Stimulated activated CD8-positive, alpha-beta memory T cell treated with anti-CD3 and anti-CD28 coated beads, Interleukin-4, amount 100 ng/mL, for 1 hour (primary cell): ENCODE measurements at places on chromosomes 2 and 18.

- DNase-seq = no peak
Observed at GRCh38 chr2:35548171-35548570, 807.4 kb upstream of the CRIM1 start.

DNA sequence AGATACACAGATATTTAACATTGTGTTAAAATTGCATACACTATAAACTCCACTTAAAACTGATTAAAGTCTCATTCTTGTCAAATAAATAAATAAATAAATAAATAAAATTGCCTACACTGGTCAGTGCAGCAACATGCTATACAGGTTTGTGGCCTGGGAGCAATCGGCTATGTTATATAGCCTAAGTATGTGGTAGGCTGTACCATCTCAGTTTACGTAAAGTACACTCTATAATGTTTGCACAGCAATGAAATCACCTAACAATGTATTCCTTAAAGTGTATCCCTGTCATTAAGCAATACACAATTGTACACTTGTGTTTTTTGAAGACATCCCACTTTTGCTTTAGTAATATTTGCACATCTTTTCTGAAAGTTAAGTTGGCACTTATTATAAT lies 337.7 kb upstream of the SETBP1 start:
- no peak for DNase-seq

DNA sequence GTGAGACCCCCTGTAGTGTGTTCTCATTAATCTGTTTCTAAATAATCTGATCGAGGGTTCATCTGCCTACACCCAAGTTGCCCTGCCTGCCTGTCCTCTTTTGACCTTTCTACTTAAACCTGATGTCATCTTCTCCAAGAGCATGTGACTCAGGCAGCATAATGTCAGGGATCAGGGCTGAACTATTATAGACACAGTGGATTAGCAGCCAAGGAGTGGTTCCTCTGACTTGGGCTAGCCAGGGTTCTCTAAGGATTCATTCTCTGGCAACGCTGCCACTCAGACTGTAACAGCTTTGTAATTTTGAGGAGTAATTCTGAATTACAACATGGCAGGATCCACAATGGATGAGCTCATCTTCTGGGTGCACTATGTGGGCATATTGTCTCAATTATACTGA lies 124.0 kb downstream of the MDH1 start:
- DNase-seq = no peak

DNA sequence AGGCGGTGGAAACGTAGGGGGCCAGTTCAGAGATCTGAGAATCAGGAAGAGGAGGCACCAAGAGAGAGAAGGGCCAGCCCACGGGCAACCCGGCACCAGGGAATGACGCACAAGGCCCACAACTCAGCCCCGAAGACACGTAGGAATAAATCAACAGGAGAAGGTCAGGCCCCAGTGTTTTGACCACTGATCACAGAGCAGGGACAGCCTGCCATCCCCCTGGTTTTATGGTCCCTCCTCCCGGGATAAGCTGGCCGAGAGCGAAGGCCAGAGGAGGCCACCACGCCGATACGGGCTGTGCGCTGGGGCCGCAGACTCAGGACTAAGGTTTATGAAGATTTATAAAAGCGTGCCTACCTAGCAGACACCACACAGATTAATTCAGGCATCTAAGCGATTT lies 341.4 kb downstream of the ZNF516 start:
- no peak for DNase-seq

DNA sequence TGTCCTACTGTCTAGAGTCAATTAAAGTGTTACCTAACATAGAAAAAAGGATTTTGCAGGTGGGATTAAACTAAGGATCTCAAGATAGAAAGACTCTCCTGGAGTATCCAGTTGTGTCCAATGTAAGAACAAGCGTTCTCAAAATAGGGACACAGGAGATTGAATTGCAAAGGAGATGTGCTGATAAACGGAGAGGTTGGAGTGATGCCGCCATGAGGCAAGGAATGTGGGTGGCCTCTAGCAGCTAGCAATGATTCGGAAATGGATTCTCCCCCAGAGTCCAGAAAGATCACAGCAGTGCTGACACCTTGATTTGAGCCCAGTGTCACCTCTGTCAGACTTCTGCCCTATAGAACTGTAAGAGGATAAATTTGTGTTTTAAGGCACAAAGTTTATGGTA lies 24.1 kb upstream of the IL1RN start:
- no peak for DNase-seq

DNA sequence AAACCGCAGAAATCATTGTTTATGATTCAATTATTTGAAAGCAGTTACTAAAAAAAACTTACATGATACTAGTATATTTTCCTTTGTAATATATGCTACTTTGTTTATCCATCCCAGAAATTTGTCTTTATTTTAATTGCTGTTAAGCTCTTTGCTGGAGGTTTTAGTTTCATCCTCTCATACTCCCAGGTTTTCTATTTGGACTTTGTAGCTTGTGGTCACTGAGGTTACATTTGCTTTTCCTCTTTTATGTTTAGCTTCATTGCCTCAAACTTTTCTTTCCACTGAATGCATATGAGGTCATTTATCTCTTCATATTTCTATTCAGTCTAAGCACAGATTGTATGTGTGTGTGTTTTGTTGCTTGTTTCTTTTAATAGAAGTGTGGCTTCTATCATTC lies 89.9 kb downstream of the ERBB4 start:
- DNase-seq = no peak

- no peak for DNase-seq
Observed at GRCh38 chr2:70467831-70468779, 85.5 kb downstream of the TGFA start.

GRCh38 chr18:13930964-13931363 lies 15.6 kb upstream of the MC2R start:
- no peak for DNase-seq

- no peak for DNase-seq
Observed at GRCh38 chr2:8257502-8257901, 424.4 kb upstream of the ID2 start.

DNA sequence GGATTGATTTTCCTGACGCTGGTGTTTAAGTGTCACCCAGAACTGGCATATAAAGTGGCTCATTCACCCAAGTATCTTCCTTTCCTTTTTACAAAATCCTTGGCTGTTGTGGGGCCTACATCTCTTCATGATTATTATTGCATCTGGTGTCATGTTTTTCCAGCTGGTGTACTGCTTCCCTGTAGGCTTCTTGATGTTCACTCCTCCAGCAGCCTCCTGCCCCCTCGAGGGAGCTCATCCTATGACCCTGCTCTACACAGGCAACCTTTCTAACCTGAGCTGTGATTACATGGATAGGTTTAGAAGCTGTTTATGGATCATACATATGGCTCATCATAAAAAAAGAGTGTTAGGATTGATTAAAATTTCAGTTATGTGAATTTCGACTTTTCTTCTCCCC lies 12.4 kb upstream of the AGPS start:
- DNase-seq = no peak

- no peak for DNase-seq
Observed at GRCh38 chr2:145155196-145155595, 635.3 kb upstream of the ZEB2 start.

- no peak for DNase-seq
Observed at GRCh38 chr2:241482126-241482955, 26.0 kb downstream of the STK25 start.

- DNase-seq = no peak
Observed at GRCh38 chr18:54125429-54125828, 99.0 kb downstream of the MBD2 start.

- peak; percentile 73 for DNase-seq
Observed at GRCh38 chr2:64653109-64654062, at the start of gene SERTAD2. TSS of gene SERTAD2 (minus strand) at chr2:64653913. CDS start at chr2:64636871, 17,042 bp downstream.

GRCh38 chr2:86135653-86136052 lies 29.6 kb downstream of the PTCD3 start:
- DNase-seq = no peak

- DNase-seq = no peak
Observed at GRCh38 chr2:77487074-77487803, 34.9 kb downstream of the LRRTM4 start.

DNA sequence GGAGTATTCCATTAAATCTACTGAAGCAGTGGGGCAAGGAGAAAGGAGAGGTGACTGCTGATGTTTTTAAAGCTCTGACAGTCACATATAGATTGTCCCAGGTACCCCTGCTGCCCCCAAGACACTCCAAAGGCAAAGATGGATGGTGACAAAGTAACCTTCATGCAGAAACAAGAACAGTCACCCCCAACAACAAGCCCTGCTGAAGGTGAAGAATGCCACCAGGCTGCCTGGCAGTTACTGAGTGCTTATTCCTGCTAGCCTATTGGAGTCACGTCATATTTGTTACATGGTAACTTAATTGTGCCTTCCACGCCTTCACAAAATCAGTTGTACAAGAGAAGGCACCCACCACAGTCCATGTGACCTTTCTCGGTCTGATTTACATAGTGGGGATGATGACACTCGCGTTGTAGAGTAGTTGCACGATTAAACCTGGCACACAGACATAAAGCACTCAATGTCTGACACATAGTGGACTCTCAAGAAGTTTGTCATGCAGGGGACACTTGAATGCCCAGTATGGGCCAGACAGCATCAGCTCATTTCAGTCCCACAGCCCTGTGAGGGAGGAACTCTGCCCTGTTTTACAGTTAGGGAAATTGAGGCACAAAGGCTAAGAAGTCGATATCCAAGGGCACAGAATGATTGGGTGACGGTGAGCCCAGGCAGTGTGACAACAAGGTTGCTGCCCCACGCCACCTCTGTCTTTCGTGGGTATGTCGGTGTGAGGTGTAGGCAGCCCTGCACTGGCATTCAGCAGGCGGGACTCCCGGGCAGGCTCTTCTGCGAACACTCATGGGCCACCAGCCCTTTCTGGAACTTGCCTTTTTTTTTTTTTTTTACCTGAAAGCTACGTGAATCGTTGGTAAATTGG lies 62.7 kb downstream of the ZCCHC2 start:
- no peak for DNase-seq

- no peak for DNase-seq
Observed at GRCh38 chr18:53710080-53710479, 514.4 kb downstream of the MBD2 start.

- DNase-seq = no peak
Observed at GRCh38 chr2:102016399-102016955, 24.7 kb downstream of the IL1R2 start.

GRCh38 chr2:198162276-198162675 lies 357.9 kb downstream of the PLCL1 start:
- DNase-seq = no peak

- no peak for DNase-seq
Observed at GRCh38 chr2:43149482-43150107, 76.8 kb downstream of the ZFP36L2 start.

DNA sequence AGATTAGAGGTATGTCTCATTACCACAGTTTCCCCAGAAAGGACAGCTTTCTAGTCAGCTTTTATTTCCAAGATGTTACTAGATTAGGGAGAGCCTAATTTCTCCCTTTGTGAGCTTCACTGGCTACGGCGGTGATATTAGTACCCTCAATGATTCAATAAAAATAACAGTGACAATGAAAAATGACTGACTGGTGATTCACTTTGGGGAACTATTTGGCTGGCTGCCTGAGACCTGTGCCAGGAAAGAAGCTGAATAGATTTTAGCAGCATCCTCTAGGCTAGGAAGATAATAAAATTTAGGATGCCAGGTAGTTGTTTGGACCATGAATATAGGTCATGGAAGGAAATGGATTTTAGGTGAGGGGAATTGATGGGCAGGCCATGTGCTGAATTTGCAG lies 178.7 kb downstream of the FMNL2 start:
- no peak for DNase-seq

DNA sequence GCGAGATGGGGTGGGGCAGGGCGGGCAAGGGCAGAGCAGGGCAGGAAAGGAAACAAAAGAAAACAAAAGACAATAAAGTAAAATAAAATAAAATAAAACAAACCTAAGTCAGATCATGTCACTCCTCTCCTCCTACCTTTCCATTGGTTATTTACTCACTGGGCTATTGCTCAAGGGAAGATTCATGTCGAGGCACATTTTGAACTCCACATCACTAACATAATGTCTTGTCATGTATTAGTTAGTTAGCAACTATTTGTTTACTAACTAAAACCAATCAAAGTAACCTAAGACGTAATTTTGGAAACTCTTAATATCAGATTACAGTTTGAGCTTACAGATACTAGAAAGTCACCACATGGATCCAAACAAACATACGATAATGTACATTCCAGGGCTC lies 2.2 kb downstream of the C1D start:
- DNase-seq = no peak

DNA sequence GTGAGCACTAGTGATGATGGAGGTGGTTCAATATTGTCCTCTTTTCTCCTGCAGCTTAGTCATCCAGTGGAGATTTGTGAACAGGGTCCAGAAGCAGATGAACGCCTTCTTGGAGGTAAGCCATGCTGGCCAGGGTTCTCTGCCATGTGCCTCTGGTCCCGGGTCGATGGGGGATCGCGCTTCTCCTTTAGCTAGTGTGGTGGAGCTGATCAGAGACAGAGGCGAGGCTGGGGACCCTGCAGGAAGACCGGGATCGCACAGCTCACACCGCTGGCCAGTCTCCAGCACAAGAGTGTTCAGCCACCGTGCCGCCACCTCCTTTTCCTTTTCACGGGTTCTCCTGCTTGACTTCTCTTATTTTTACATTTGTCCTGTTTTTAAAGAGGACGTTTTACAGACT lies 243.4 kb downstream of the ALPK2 start:
- DNase-seq = no peak

DNA sequence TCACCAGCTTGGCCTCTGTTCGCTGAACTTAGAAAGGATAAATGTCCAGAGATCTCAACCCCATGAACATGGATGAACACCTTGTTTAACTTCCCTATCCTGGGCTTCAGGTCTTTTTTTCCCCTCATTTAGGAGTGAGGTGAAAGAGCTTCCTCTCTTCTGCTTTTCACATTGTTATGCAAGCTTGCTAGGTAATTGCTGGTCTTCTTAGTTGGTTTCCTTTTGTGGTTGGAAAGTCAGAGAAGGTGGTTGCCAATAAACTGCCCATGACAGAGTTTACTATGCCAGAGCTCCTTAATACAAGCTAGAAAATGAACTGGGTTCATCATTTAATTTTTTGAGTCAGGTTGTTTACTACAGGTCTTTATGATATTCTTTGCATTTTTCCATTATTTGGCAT lies 16.6 kb downstream of the SLC9A4 start:
- no peak for DNase-seq

- DNase-seq = no peak
Observed at GRCh38 chr18:34358923-34359322, 134.2 kb upstream of the NOL4 start.

- DNase-seq = no peak
Observed at GRCh38 chr2:37323176-37323780, 1.4 kb downstream of the PRKD3 start.

- no peak for DNase-seq
Observed at GRCh38 chr2:37570773-37571586, 100.5 kb downstream of the CDC42EP3 start.

GRCh38 chr18:49243391-49243790 lies 217.1 kb downstream of the DYM start:
- DNase-seq = no peak
